ENCODE measurements at places on chromosomes 2 and 18.

GRCh38 chr2:1607236-1607920 is 136.9 kb downstream of the PXDN start:
- DNase-seq, result no peak

DNA sequence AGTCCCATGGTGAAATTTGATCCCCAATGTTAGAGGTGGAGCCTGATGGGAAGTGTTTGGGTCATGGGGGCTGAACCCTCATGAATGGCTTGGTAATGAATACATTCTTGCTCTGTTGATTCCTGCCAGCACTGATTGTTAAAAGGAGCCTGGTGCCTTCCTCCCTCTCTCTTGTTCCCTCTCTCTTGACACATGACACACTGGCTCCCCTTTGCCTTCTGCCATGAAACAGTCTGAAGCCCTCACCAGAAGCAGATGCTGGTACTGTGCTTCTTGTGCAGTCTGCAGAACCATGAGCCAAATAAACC is 30.6 kb upstream of the EPC2 start:
- no peak for DNase-seq

DNA sequence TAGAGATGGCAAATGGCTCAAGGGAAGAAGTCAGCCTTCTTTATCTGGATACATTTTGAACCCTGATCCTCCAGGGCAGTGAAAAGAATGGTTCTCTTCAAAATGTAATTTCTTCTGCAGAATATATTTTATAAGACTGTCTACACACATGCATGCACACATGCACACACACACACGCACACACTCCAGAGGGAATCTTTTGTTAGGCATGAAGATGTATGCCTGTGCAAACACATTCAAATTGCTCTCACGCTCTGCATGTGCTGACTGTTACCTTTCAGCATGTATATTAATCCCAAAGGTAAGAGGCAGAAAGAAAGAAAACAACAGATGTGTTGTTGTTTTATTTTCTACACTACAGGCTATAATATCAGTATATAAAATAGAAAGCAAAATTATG is 43.2 kb downstream of the SLC5A7 start:
- no peak for DNase-seq

DNA sequence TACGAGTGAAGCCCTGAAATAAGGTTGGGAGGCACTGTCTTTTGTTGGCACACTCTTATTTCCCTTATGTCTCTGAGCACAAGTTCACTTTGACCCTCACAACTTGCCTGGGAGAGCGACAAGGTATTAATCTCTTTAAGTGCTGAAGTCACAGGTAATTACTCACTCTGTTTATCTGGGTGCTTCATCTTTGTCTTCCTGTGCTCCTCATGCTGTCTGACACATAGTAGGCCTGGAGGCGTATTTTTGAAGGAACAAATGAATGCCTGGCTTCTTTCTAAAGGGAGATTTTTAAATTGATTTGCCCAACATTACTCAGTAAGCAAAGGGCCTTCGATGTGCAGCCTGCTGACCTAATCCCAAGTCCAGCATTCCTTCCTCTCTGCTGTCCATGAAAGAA is 507.1 kb upstream of the TNP1 start:
- DNase-seq, result no peak

GRCh38 chr2:122706757-122707223 is 951.3 kb downstream of the TSN start:
- no peak for DNase-seq

DNA sequence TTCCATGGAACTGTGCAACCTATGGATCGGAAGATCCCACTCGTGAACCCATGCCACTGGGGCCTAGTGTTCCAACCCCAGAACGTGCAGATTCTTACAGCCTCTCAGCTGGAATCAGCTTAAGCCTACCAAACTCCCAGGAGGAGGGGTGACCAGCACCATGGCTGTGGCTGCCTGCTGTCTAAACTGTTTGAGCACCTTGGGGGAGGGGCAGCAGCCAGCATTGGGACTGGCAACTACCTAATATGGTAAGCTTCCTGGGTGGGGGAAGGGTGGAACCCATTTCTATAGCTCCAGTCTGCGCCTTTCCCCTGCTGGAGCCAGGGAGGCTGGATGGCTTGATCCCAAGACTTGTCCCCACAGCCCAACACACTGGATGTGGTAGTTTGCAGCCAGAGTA is 10.7 kb upstream of the POLE4 start:
- DNase-seq, result no peak

- no peak for DNase-seq
These were observed 20.0 kb downstream of the ST3GAL5 start for GRCh38 chr2:85868822-85869221.

- no peak for DNase-seq
These were observed 121.0 kb downstream of the MYO3B start for GRCh38 chr2:170298861-170299429.

GRCh38 chr2:140199312-140199711 is 1419.1 kb upstream of the NXPH2 start:
- DNase-seq, result no peak

DNA sequence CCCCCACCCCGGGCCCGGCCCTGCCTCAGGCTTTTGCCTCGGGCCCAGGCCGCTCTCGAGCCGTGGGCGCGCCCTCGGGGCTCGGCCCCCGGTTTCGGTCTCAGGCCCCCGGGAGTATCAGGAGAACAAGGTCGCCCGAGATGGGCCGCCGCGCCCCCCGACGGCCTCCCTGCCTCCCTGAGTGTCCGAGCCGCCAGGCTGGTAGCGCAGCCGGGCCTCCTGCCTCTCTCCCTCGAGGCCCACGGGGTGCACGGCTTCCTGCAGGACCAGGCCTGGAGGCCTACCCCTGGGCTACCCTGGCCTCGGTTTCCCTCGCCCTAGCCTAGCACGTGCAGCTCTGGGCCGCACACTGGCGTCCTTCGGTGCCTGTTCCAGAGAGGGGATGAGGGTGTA is 8.4 kb downstream of the GBX2 start:
- DNase-seq, result no peak

DNA sequence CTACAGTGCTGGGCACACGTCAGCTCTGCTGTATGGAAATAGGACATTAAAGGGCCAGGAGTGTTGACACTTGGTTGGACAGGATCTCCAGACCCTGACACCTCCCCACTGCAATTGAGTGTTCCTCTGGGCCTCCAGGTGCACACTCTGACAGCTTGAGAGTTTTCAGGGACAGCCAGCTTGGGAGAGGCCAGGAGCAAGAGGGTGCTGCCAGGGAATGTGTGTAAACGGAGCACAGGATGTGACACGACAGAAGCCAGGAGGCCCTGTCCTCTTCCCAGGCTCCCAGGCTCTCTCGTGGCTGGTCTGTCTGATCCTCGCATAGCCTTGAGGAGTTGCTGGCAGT is 318.1 kb upstream of the HS6ST1 start:
- no peak for DNase-seq

GRCh38 chr2:162732946-162733698 is 105.4 kb downstream of the KCNH7 start:
- no peak for DNase-seq

- no peak for DNase-seq
These were observed 330.9 kb downstream of the RIT2 start for GRCh38 chr18:42784632-42785031.

GRCh38 chr18:28163201-28163775 is 13.6 kb downstream of the CDH2 start:
- DNase-seq, result no peak

All from GM19239 (cell line).